HS-27A (cell line): ENCODE measurements at places on chromosomes 1 and 21.

GRCh38 chr1:210565306-210565705 lies 236.6 kb downstream of the HHAT start:
- no peak for DNase-seq

GRCh38 chr1:220335668-220336067 lies 63.4 kb upstream of the RAB3GAP2 start:
- no peak for DNase-seq

DNA sequence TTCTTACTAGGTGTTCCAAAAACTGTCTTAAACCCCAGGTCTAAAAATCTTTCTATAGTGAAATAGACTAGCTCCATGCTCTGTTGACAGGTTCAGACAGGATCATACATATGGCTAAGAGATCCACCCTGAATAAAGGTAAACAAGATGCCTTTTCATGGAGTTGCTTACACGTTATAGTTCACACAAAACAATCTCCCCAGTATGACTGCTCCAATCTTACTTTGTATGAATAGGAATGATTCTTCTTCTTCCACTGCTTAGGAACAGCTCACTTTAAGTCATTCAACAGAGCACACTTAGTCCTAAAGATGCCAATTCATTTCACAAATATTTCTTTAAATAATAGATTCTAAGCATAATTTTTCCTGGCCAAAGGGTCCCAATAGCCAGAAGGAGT lies 16.0 kb downstream of the ELK4 start:
- no peak for DNase-seq

DNA sequence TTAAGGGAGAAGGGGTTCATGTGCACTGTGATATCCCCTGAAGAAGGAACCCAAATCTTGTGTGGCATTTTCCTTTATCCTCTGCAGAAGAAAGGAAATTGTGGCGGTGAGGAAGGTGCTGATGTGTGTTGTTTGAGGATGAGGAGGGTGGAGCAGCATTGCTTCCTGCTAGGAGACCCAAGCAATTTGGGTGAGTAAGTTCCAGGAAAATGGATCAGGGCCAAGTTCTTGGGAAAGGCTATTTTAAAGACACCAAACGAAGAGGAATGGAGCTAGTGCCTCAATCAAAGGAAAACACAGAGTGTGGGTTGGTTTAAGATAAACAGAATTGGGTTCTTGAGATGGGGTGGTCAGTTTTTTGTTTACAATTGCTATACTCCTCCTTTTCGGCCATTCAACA lies 86.7 kb upstream of the MARK1 start:
- no peak for DNase-seq

- DNase-seq = no peak
Observed at GRCh38 chr1:27348861-27349783, 7.3 kb downstream of the SYTL1 start.

DNA sequence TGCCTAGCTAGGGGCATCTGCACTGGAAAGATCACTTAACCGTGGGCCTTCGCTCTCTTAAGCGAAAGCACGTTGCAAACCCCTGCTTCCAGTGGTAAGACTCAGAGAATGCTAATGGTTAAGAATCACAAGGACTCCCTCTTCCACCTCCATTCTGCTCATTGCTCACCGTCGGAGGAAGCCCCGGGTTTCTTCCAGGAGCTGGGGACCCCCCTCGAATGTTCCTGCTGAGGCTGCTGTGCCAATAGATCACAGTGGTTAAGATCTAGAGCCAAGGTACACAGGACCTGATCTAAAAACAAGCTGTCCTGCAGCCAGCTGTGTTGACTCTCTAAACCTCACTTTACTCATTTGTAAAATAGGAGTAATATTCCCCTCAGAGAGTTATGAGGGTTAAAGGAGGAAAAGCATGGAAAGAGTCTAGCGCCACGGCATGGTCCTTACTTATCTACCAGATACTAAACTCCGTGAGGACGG lies 765 bp downstream of the VAMP3 start:
- no peak for DNase-seq

DNA sequence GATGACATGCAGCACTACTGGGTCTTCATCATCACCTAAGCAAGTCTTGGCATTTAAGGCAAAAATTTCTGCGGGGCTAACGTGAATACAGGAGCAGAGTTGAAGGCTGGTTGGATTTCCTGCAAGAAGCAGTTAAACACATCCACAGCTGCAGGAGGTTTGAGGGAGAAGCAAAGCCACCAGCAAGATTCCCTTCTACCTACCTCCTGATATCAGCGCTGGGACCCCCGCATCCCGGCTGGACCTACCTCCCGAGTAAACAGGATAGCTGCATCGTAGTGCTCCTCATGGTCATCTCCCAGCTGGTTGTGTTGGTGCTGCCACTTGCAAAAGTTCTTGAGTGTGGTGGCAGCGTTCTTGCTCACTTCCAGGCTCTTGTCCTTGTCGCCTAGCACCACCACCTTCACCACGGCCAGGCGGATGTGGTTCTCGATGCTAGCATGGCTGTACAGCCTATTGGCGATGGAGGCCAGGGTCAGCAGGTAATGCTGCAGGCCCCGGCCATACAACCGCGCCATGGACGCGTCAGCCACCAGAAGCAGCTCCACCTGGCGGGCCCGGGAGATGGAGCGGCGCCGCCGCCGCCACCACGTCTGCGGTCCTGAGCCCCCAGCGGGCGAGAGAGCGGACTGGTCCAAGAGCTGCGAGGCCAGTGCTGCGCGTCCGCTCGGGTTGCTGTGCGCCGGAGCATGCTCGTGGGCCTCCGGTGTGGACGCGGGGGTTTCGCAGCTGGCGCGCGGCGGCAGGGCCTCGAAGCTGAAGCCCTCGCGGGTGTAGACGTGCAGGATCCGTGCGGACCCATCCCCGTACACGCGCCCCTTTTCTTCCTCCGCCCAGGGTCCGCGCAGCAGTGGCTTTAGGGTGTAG lies 1.6 kb downstream of the ADAMTS5 start:
- no peak for DNase-seq

- DNase-seq = no peak
Observed at GRCh38 chr1:164263540-164263939, 295.4 kb upstream of the PBX1 start.

DNA sequence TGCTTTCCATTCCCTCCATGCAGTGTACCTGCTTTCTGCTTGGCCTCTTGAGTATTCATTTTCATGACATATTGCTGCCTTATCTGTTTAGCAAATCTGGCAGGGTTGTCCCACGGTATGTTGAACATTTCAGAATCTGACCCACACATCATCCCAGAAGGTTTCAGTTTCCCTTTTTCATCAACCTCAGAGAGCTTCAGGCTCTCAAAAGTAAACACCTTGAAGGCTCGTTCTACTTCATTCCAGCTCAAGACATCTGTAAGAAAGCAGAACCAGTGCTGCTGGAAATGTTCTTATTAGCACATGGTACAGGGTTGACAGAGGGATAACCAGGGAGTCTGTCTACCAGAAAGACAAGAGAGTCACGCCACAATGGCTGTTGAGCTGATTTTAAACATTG lies 103.6 kb downstream of the SPAG17 start:
- DNase-seq = no peak

GRCh38 chr1:30328401-30329262 lies 394.8 kb downstream of the MATN1 start:
- no peak for DNase-seq

DNA sequence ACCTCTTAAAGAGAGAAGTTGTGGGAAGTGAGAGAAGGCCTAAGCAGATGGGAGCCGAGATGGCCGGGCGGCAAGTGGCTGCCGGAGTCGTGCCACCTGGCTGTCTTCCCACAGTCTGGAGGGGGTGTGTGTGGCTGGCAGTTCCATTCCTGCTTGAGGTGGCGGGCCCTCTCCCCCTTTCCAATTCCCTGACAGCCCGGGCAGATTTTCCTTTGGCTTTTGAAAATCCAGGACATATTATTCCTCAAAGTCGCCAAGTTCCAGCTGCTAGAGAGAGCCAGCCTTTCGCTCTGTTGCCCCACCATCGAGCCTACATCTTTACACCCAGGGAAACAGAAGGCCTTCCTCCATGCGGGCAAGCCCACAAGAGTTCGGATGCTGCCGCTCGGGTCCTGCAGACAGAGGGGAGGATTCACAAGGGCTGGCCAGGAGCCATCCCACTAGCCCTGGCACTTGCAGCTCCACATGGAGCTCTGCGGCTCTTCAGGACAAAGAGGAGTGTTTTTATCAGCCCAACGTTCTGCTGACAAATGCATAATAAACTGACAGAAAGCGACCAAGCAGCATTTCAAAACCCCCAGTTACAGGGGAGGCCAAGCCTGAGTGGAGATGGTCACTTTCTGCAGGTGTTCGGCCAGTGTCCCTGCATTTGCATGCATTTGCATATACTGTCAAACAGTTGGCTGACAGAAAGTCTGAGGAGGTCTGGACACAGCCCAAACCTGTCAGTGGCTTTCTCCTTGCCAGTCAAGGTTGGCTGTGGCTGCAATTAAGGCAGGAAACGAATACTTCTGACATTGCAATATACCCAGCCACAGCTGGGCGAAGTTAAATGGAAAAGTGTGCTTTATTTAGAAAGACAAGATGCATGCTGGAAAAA lies 45.9 kb downstream of the OLIG1 start:
- DNase-seq = no peak

DNA sequence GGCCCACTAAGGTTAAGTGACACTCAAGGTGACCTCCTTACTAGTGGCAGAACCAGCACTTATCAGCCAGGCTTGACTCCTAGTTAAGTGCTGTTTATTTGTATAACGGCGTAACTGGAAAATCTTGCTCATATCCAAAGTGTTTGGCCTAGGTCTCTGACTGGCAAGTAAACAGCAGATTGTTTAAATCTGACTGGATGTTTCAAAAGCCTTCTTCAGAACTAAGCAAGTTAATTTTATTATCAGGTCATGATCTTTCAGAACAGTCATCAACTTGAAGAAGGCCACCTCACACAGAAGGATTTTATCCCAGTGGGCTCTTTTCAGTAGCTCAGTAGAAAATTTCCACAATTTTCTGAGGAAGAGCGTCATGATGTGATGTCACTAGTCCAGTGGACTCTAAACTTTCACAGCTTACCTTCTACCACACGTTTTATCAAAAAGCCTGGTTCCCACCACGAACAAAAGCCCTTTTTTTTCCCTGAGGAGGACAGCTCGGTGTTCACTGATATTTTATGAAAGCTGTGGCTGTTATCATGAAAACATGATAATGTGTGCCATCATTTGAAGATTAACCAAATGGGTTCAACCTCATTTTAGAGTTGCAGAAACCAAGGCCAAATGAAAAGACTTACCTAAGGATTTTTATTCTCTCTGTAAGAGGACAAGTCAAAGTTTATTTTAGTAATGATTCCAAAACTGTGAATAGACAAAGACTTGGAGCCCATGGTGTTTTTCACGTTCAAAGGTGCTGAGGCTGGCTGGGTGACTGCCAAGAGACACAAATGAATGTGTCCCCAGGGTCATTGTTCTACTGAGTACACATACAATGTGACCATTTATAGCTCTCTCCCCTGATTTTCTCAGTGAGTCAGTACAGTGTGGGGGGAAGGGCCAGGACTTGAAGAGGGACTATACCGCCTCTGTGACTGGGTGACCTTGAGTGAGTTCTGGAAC lies 9.1 kb downstream of the SGIP1 start:
- DNase-seq = peak; percentile 69

- DNase-seq = no peak
Observed at GRCh38 chr1:177354247-177354646, 183.5 kb downstream of the BRINP2 start.

GRCh38 chr21:33988237-33989017 lies 72.8 kb upstream of the ATP5PO start:
- DNase-seq = no peak

DNA sequence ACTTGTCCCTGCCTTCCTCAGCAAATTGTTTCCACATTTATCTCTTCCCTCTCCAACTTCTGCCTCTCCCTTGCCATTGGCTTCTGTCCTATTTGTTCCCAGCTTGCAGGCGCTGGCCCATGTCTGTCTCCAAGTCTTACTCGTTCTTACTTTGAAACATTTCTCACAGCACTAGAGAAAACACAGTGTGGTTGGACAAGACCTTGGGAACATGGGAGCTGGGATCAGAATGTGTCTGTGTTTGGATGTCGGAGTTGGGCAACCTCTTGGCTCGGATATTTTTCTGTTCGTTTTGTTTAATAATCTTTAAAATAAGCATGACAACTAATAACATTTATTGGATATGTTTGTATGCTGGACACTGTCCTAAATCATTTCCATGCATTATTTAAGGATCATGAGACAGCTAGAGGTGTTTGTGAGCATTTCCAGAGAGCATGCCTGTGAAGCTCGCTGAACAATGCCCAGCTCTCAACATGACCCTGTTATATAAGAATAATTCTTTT lies 5.9 kb upstream of the BRWD1 start:
- DNase-seq = no peak

GRCh38 chr1:99173282-99173681 lies 91.0 kb upstream of the PLPPR4 start:
- peak; percentile 15 for DNase-seq

DNA sequence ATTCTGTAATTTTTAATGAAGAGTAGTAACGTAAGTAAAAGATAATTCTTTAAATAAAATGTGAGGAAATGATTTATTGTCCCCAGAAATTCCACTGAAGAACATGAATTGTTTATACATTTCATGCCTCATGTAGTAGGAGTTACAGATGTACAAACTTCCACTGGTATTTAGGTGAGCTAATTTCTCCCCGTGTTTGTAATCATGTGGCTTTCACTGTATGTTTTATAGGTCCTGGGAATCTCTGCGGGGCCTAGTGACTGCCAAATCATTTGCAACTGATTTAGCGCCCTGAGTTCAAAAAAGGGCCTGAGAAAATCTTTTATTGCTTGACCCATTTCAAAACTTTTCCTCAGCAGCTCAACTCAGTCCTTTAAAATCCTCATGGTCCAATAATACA lies 30.5 kb upstream of the FASLG start:
- no peak for DNase-seq

- peak; percentile 35 for DNase-seq
Observed at GRCh38 chr1:21781815-21782348, 1.1 kb downstream of the USP48 start.

DNA sequence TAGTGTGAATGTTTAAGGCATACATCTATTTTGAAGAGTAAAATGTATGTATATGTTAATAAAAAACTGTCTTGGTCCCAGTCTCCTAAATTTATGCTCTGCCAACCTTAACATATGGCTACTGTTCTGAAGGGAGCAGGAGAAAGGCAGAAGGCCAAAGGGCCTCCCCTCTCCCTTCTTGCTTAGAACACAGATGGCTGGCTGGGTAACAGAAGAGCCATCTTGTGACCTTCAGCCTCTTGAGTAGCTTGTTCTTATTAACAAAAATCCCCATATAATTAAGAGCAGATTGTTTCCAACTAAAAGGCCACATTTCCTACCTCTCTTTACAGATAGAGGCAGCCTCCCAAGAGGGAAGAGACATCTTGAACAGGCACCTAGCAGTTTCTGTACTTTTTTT lies 36.1 kb downstream of the EPB41 start:
- DNase-seq = no peak

DNA sequence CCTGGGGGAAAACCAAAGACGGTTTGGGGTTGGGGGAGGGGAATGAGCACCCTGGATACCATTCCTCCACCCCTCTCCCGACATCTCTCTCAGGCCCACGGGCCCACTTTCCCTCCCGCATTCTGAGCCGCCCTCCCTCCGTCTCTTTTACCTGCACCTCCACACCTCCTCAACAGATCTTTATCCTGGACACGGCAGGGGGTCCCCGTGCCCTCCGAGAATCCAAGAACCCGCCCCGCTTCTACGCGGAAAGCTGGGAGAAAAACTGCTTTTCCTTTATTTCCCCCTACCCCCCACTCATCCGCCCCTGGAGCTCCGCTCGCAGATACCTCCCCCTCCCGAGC lies 108.8 kb downstream of the NAV1 start:
- DNase-seq = no peak
